Fibroblast of gingiva (primary cell): ENCODE measurements at places on chromosomes 1 and 21.

GRCh38 chr1:10808441-10808840 is 12.0 kb upstream of the CASZ1 start:
- DNase-seq, result no peak

- no peak for DNase-seq
These were observed 1.9 kb downstream of the CCT3 start for GRCh38 chr1:156336242-156336641.

DNA sequence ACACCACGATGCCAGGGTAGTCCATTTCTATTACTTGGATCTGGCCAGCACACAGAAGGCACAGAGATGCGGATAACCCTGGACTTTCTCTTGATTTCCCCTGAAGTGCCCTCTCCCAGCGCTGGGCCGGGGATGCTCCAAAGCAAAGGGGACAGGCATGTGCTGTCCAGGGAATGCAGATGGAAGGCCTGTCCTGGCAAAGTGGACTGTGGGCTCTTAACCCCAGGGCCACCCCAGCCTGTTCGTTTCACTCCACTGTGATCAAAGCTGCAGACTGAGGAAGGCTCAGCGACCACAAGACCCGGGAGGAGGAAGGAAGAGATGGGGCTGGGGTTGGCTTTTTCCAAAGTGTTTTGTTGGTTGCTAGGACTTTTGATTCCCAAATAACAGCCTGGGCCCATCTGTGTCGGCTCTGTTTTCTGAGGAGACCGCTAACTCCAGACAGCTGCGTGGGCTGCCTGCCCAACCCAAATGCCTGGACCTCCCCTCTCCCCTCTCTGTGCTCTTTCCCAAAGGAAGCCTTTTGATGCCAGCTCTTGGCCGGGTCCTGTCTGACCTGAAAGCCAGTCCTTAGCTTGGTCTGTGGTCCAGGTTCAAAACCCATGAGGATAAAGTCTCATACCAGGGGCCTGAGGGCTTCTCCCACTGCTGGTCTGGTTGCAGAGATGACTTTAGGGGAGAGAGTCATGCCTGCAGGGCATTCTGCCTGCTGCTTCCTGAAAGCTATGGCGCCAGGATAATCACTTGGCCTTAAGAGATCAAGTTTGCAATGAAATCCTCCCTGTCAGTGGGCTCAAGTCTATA is 119.6 kb upstream of the CD34 start:
- DNase-seq, result peak; percentile 52

GRCh38 chr1:61287734-61288133 is 205.4 kb downstream of the NFIA start:
- peak; percentile 88 for DNase-seq

DNA sequence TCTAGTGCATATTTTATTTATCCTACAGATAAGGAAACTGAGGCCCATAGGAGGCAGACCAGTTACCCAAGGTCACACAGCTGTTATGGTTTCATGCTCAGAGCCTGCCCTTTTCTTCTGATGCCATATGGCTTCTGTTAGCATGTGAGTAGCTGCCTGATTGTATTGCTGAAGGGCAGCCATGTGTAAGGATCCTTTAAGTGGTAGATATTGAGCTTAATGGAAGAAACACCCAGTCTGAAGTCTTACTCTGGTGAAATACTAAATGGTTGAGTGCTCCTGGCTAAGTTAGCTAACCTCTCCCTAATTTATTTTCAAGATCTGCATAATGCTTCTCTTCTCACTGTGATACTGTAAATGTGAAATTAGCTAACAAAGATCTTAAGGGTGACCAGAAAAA is 30.9 kb downstream of the ADAMTS5 start:
- no peak for DNase-seq

DNA sequence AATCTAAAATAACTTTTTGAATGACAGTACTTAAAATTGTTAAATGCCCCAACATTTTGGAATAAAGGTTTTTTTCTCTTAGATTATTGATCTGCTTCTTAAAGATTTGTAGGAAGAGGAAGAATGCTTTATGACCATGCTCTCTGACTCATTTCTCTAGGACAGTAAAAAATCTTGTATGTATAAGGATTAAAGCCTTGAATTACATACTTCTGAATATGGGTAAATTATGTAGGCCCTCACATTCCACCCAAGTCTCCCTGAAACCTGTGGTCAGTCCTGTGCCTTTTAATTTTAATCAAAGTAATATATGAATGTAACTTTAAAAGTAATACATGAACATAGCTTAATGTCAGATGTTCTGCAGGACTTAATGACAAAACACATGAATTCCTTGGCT is 50.5 kb downstream of the ABCD3 start:
- no peak for DNase-seq

- no peak for DNase-seq
These were observed 301.3 kb downstream of the NPHP4 start for GRCh38 chr1:5690898-5691297.

DNA sequence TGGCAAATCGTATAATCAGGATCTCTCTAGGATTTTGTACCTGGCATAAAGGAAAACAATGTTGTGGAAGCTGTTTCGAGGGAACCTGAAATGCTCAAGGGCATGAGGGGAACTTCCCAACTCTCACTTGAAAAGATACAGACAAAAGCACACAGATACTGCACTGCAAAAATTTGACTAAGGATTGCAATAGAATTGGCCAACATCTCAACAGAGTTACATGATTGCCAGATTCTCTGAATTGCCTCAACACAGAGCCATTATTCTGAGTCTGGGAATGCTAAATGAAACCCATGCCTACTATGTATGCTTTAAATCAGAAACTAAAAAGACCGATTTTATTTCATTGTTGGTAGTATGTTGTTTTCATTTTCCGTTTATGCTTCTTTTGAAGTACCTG is 16.0 kb downstream of the KRTAP19-8 start:
- DNase-seq, result no peak

GRCh38 chr21:46416551-46416950 is 42.1 kb upstream of the DIP2A start:
- no peak for DNase-seq

GRCh38 chr1:48931506-48932192 is 155.0 kb upstream of the BEND5 start:
- peak; percentile 42 for DNase-seq

- no peak for DNase-seq
These were observed 13.9 kb upstream of the BCAR3 start for GRCh38 chr1:93695411-93696005.

DNA sequence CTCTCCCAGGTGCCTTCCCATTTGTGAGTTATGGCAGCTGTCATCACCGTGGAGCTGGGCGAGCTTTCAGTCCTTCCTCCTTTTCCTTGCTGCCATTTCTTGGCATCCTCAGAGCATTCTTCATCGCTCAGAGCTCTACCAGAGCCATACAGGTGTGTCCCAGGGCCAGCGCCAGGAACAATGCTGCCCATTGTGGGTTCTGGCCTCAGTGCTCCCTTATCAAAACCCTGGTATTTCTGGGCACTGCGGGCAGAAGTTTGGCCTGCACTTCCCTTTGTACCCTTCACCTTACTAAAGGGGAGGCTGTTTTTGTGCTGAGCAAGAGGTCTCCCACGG is 28.5 kb downstream of the RASSF5 start:
- no peak for DNase-seq

GRCh38 chr1:25041916-25042315 is 111.8 kb upstream of the RUNX3 start:
- DNase-seq, result no peak

DNA sequence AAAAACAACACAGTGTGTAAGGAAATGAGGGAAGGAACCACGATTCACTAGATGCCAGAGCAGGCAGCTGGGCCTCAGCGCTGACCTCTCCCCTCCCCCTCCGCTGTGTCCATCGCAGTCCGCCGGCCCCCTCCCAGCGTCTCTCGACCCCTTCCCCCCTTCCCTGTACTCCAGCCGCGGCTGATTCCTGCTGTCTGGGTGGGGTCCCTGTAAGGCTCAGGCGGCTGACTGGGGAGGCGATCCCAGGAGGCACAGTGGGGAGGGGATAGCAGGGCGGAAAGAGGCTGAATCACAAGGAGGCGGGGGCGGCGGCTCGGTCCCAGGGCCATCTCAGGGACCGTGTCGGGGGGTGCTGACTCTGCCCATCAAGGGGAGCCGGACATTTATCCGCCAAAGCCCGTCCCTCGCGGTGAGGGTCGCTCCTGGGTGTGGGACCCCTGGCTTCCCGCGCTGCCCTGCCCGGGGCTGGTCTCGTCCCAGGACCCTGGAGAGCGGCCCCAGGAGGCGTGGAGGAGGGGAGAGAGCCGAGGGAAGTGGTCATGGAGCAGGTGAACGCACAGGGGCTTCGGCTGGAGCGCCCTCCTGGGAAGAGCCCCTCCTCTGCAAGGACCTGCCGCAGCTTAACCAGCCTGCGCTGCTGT is 241.9 kb downstream of the PTPRU start:
- DNase-seq, result no peak

GRCh38 chr1:36339215-36339614 is 15.8 kb upstream of the EVA1B start:
- no peak for DNase-seq

- DNase-seq, result peak; percentile 69
These were observed 2.5 kb downstream of the WDR26 start for GRCh38 chr1:224432146-224432545.

- no peak for DNase-seq
These were observed 8.4 kb downstream of the PDIK1L start for GRCh38 chr1:26119892-26120608.

- DNase-seq, result peak; percentile 98
These were observed 79.0 kb downstream of the SLC45A1 start for GRCh38 chr1:8396786-8397406.

DNA sequence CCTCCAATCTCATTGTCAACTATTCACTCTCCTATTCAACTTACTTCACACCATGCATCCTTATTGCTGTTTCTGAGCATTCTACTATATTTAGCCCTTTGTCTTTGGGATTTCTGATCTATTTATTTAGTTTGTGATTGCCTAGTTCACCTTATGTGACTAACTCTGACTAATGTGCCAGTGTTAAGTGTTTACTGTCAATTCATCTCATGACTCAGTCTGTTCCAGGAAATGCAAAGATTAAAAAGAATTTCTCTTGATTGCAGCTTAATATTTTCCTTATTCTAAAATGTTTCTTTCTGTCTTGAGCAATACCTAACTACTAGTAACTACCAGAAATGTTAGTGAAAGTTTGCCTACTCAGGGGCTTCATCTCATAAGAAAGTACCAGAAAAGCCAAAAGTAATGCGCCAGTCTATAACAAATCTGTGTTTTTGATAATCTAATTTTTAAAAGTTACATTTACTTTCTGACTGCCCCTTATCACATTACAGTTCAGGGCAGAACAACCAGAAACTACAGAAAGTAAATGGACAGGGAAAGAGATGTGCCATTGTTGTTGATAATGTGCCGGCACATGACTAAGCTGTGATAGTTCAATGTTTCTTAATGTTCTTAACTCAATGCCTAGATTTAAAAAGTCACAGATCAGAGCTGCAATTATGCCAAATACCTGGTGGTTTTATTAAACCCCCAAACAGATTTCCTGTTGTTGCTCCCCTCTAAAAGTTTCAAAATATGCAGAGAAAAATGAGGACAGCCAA is 556.5 kb downstream of the PTBP2 start:
- DNase-seq, result peak; percentile 78

GRCh38 chr1:28213315-28213714 is 19.5 kb downstream of the DNAJC8 start:
- DNase-seq, result no peak

- no peak for DNase-seq
These were observed 20.6 kb upstream of the PTTG1IP start for GRCh38 chr21:44893948-44894656.

GRCh38 chr1:81118550-81118949 is 682.2 kb upstream of the ADGRL2 start:
- DNase-seq, result no peak

DNA sequence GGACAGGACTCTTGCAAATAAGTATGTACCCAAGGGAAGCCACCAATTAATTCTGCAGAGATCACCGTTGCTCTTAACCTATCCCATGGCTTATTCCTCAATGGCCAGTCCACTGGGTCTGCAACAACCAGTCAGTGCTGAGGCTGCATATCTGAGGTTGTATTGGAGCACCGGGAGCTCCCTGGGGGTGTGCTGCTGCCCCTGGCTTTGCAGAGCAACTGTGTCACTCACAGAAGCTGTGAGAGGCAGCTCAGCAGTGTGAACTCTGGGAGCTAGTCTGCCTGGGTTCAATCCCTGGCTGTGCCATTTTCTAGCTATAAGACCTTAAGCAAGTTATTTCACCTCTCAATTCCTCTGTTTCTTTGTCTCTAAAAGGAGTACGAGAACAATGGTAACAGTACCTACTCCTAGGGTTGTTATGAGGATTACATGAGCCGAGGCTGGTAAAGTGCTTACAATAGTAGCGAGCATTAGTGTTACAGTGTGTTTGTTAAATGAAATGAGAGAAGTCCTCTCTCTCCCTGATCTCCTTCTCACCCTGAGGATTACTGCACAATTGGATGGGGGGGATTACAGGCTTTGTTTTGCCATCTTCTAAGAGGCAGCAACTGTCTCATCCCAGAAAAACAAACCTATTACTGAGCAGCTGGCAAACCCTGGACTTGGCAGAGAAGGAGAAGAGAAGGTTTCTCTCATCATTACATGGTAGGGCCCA is 3.6 kb downstream of the RXRG start:
- DNase-seq, result no peak

- no peak for DNase-seq
These were observed 39.6 kb upstream of the PRSS38 start for GRCh38 chr1:227775841-227776240.

- DNase-seq, result no peak
These were observed 35.4 kb upstream of the TXLNA start for GRCh38 chr1:32144033-32144432.

GRCh38 chr1:7473223-7474142 is 297.6 kb upstream of the VAMP3 start:
- no peak for DNase-seq

DNA sequence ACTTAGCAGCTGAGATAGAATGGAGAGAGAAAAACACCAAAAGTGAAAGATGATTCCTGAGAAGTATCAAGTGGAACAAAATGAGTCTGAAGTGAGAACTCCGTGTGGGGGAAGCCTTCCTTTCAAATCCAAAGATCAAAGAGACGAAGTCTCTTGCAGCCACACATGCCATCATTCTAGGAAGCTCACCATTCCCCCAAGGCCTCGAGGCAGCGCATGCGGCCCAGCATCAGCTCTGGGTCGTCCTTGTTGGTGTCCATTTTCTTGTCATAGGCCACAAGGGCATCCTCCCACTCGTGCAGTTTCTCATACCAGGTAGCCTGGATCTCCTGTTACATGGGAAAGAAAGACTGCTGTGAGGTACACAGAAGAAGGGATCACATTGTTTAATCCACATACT is 32.2 kb upstream of the ANGPTL7 start:
- no peak for DNase-seq

- no peak for DNase-seq
These were observed 16.0 kb upstream of the AGO1 start for GRCh38 chr1:35866991-35867390.

DNA sequence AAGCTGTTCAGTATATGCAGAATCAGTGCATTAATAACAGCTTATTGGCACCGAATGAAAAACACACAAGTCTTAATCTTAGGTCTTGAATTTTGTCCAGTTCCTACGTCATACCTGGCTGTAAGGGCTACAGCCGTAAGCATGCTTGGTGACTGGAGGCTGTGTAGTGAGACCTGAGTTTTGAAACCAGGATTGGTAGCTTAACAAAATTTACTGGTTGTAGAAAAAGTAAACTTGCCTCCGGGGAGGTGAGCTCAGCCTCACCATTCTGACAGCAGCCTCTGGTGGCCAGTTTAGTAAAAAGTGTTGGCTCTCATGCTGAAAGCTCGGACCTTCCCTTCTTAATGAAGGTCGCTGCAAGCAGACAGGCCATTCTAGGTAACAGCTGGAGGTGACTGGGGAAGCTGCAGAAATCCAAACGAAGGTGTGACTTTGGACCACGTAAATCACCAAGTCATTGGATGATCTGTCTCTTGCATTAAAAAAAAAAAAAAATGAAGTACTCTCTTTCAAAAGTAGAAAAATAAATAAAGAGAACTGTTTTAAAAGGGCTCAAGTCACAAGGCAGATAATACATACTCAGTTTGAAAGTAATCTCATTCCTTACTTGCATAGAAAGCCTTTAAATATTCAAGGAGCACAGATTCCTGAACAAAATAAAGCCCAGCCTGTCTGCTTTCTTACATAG is 48.9 kb downstream of the HLCS start:
- DNase-seq, result peak; percentile 26
